ENCODE measurements at places on chromosomes 2 and 18.

DNA sequence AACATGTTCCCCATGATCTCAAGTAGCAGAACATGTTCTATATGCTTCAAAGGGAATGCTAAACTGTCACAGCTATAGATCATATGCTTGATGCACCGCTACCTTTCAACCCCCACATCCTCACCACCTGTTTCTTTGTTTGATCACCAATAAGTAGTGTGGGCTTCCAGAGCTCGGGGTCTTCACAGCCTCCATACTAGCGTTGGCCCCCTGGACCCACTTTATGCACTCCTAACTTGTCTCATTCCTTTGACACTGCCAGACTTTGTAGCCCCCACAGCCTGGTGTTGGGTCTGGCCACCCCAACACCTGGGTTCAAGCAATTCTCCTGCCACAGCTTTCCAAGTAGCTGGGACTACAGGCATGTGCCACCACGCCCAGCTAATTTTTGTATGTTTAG, 11.6 kb upstream of the RBM44 start:
- DNase-seq, result no peak

DNA sequence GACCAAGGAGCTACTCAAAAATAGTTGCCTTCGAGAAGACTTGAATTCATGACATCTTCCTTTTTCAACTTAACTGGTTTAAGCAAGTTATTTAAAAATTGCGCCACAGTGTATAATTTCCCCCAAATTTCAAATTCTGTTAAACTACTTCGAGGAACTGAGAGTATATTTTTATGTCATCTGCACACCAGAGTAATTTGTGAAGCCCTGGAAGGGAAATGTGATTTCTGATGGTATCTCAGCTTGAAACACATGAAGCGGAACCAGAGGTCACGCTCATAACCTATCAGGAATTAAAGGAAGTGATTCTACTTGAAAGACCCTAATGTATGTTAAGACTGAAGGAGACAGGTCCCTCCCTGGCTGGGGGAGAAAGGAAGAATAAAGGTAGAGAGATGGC, 33.9 kb upstream of the DARS1 start:
- no peak for DNase-seq

- no peak for DNase-seq
Observed at GRCh38 chr18:11565716-11566115, 43.7 kb upstream of the SLC35G4 start.

GRCh38 chr2:117855886-117856285, 41.4 kb downstream of the DDX18 start:
- DNase-seq, result no peak

DNA sequence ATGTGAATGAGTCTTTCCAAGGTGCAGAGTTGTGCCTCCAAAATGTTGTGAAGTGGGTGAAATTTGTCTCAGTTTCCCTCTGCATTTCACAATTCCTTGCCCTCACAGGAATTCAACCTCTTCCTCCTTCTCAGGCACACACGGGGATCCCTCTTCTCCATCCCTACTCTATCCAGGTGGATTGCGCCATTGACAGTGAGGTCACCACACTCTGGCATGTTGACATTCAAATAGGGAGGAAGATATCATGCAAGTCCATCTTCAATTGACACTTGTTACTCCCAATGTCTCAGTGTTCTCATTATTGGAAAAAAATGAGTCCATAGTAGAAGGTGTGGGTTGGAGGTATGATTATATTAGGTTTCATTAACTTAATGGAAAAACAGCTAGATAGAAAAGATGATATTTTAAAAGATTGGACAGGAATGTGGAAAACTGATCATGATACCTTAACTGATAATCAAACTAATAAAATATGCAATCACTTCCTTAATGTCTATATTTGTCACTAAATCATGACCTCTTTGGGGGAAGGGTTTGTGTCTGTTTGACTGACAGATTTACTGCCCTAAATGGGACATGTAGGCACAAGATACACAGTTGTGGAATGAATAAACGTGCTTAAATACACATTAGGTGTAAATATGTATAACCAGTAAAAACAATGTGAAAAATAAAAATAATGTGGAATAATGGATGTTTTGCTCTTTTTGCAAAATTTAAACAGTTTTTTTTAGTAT, 213.8 kb upstream of the SLC8A1 start:
- DNase-seq, result no peak

- no peak for DNase-seq
Observed at GRCh38 chr2:161857920-161858319, 216.1 kb downstream of the DPP4 start.

- no peak for DNase-seq
Observed at GRCh38 chr2:7792031-7792651, 874.9 kb downstream of the RNF144A start.

- DNase-seq, result no peak
Observed at GRCh38 chr2:237250599-237250998, 163.4 kb downstream of the COL6A3 start.

- DNase-seq, result no peak
Observed at GRCh38 chr2:5995832-5996231, 303.6 kb downstream of the SOX11 start.

Measured in activated CD4-positive, alpha-beta T cell treated with anti-CD3 and anti-CD28 coated beads, Interleukin-2, amount 50 U/mL, for 24 hours (primary cell).